ENCODE measurements at places on chromosomes 4 and X. TPM values are rescaled to one million over a fixed set of nuclear protein-coding genes. Genes with fewer than 3 reads are reported as not detected.
A peak's percentile ranks its signal among the peaks of the same experiment; 100 is the strongest.

Gene TLL1
- 3.7 TPM for total RNA-seq

Gene AKAP14
- not detected for total RNA-seq

Gene GPRIN3
- 20.6 TPM for total RNA-seq

Gene LRCH2
- 1.6 TPM for total RNA-seq

Gene RBPJ
- 29.4 TPM for total RNA-seq

DNA sequence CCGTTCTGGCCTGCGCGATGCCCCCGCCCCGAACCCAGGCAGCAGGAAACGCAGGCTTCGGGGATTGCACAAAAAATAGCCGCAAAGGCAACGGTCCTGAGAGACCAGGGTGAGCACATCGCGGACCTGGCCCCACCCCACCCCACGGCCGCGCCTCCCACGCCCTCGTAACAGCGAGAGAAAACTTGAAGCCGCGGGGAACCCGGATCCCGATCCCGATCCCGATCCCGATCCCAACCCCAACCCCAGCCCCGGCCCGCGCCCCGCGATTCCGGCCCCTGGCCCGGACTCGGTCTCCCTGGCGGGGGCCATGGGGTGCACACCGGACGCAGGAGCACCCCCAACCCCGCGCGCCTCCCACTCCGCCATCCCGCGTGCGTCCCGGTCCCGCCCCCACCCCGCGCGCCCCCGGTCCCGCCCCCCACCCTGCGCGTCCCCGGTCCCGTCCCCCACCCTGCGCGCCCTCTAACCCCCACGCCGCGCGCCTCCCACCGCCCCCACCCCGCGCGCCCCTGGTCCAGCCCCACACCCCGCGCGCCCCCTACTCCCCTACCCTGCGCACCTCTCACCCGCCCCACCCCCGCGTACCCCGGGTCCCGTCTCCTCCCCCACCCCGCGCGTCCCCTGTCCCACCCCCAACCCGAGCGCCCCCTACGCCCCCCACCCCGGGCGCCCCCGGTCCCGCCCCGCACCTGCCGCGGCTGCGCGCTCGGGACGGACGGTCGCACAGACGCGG, 29.0 kb downstream of the NOP14 start:
- peak overlapping the region; percentile 85 for H3K27ac ChIP-seq
- DNase-seq: peak; percentile 57
- H3K36me3 ChIP-seq: peaks cover 39% of the 10 kb centered on the region
- peaks cover 24% of the 10 kb centered on the region for H3K4me1 ChIP-seq

GRCh38 chrX:129025376-129025775, 497.9 kb downstream of the SMARCA1 start:
- no peak overlapping the region for H3K4me3 ChIP-seq
- H3K27me3 ChIP-seq: no peaks in the 10 kb centered on the region
- H3K4me1 ChIP-seq: no peaks in the 10 kb centered on the region

GRCh38 chr4:86822136-86822535, 27.0 kb downstream of the SLC10A6 start:
- H3K4me3 ChIP-seq: no peak overlapping the region
- no peaks in the 10 kb centered on the region for H3K4me1 ChIP-seq
- no peak overlapping the region for H3K27ac ChIP-seq
- no peaks in the 10 kb centered on the region for H3K36me3 ChIP-seq
- no peaks in the 10 kb centered on the region for H3K27me3 ChIP-seq

- H3K4me3 ChIP-seq: no peak overlapping the region
- no peak for DNase-seq
- peak overlapping the region; percentile 97 for H3K27ac ChIP-seq
- no peaks in the 10 kb centered on the region for H3K27me3 ChIP-seq
- H3K4me1 ChIP-seq: peaks cover 7% of the 10 kb centered on the region
Observed at GRCh38 chr4:38315286-38315685, 348.7 kb upstream of the KLF3 start.

DNA sequence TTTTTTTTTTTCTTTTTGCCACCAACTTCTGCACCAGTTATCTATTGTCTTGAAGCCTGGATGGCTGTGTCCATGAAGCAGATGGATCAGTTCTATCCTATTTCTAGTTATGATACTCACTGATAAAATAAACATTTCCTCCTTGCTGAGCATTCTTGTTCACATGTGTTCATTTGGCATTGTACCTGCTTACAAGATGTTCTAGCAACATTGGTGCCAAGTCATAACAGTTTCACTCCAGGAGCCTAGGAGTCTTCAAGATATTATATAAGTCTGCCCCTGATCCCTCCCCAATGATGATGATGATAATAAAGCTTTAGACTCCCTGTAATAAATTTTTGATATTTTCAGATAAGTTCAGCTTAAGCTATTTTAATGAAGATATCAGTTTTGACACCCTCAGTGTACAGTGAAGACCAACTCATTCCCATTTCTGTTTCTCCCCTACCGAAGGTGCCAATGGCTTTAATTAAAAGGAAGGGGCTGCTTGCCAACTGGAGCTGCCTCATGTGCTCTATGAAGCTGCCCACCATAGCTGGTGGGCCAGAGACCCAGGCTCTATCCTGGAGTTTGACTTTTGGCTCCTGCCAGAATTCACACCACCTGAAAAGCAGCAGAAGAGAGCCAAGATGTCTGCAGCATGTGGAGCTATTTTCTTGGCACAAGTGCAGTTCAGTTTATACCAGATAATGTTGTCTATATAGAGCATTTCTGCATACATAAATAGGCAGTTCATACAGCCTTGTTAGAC, 265.4 kb upstream of the TET2 start:
- H3K27me3 ChIP-seq: no peaks in the 10 kb centered on the region
- H3K4me1 ChIP-seq: no peaks in the 10 kb centered on the region
- H3K36me3 ChIP-seq: no peaks in the 10 kb centered on the region
- no peak overlapping the region for H3K4me3 ChIP-seq
